ENCODE measurements at places on chromosomes 5 and 9.

DNA sequence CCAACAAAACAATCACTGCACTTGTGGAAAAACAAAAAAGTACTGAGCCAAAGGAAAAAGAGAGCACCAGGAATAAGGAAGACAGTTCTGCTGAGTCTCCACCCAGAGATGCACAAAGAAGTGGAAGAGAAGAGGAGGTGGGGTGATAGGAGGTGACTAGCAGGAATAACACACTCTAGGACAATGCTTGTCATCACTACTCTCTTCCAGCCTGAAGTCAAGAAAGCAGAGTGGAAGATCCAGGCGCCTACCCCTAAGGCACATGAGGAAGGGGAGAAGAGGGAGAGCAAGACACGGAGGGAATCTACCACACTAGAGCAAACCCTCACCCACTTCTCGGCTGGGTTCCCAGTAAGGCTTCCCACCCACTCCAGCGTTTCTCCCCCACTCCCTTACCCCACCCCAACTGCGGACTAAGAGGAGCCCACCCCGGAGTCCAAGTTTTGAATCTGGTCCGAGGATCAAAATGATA lies 1.7 kb downstream of the SLIT3 start:
- DNase-seq = no peak

DNA sequence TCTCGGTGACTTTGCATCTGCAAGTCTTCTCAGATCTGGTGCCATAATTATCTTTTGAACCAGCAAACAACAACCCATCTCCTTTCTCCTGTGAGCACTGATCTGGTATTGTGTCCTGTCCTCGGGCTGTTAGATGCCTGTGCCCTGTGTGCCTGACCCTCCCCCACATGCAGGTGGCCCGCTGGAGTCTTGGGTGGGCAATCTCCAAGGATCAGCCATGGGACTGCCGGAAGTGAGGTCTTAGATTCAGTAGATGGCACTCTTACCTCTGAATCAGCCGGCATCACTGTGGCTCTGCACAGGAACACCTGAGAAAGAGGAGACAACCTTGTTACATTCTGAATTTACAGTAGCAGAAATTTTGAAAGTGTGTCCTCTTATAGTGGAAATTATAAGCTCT lies 172.4 kb downstream of the IRX2 start:
- no peak for DNase-seq

- no peak for DNase-seq
Observed at GRCh38 chr5:142900927-142901326, 130.8 kb downstream of the ARHGAP26 start.

DNA sequence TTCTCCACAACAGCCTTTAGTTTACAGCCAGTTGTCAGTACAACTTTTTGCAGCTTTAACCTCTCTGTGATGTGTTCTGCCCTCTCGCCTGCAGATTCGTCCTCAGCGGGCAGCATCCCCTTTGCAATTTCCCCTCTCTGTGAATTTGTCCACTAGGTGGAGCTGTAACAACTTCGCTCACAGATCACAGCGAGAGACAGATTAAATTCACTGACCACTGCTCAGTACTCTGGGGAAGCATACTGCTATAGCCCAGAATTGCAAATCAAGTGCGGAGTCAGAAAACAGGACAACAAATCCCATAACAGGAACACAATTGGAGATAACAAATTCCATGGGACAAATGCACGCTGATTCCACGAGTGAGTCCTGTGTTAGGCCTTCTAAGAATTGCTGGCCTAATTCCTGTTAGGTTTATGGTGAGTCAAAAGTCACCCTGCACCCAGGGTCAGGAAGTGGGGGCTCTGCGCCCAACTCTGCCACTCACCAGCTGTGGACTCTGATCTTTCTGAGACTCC lies 2124.9 kb downstream of the MAT2B start:
- peak; percentile 54 for DNase-seq

DNA sequence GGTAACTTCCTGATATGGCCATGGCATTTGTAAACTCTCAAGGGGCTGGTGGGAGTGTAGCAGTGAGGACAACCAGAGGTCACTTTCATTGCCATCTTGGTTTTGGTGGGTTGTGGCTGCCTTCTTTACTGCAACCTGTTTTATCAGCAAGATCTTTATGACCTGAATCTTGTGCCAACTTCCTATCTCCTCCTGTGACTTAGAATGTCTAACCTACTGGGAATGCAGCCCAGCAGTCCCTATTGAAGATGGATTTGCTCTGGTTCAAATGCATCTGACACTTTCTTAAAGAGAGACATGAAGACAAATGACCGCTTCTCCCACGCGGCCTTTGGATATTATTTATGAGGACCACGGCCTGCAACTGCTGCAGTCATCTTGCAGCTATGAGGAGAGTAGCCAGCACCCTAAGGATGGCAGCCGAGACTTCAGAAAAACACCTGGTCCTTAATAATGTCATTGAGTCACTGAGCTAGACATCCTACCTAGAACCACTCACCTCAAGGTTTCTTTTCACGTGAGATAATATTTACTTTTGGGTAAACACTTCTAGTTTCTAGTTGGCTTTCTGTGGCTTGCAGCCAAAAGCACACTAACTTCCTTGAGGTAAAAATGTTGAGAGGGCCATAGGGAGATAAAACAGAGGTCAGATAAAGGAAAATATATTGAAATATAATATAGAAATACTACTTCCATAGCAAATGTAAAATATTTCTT lies 28.2 kb downstream of the CETN3 start:
- no peak for DNase-seq

GRCh38 chr9:126752376-126752775 lies 52.5 kb upstream of the ZBTB43 start:
- DNase-seq = no peak

- peak; percentile 36 for DNase-seq
Observed at GRCh38 chr5:108481355-108481931, 99.5 kb upstream of the FBXL17 start.

- no peak for DNase-seq
Observed at GRCh38 chr5:66518753-66519152, 77.4 kb upstream of the MAST4 start.

DNA sequence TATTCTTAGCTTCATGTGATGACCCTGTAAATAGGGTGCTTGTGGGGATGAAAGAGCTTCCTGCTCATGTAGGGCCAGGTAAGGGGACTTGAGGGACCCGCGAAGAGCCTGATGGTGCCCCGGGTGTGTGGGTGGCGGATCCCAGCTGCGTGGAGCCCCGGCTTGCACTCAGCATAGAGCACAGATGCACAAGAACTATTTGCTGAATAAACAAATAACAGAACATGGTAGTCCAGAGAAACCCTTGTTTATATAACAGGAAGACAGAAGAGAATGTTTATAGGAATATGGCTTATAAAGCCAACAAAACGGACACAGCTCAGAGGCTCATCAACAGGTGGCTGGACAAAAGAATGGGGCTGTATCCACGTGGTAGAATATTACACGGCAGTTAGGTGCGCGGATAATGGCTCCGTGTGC lies 106.9 kb upstream of the COL5A1 start:
- no peak for DNase-seq

GRCh38 chr5:8756498-8757084 lies 789.3 kb downstream of the SEMA5A start:
- peak; percentile 37 for DNase-seq

DNA sequence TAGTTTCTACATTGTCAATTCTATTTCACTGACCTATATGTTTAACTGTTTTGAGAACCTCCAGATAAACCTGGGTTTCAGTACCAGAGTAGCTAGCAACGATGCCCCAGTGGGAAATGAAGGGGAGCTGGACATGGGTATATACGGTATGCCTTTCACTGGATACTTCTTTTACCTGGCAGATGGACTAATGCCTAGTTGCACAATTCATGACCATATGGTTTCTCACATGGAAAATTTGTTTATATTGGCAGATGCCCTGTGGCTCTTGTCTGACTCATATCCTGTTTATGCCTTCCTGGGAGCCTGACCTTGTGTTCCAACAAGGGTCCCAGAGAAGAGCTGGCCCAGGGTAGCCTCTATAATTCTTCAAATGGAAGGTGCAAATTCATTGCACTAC lies 144.1 kb downstream of the MAT2B start:
- no peak for DNase-seq

- DNase-seq = no peak
Observed at GRCh38 chr9:99973455-99973854, 67.0 kb downstream of the STX17 start.

- DNase-seq = peak; percentile 42
Observed at GRCh38 chr9:114172981-114173833, 17.9 kb downstream of the COL27A1 start.

DNA sequence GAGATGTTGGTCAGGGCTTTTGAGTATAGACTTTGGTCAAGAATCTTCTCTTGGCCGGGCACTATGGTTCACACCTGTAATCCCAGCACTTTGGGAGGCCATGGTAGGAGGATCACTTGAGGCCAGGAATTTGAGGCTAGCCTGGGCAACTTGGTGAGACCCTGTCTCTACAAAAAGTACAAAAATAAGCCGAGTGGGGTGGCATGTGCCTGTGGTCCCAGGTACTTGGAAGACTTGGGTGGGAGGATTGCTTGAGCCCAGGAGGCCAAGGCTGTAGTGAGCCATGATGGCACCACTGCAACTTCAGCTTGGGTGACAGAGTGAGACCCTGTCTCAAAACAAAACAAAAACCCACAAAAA lies 57.5 kb downstream of the ACER2 start:
- DNase-seq = no peak

GRCh38 chr9:24487946-24488345 lies 57.8 kb downstream of the IZUMO3 start:
- DNase-seq = no peak

GRCh38 chr5:169011009-169011408 lies 289.9 kb downstream of the SLIT3 start:
- DNase-seq = no peak

Measured in ACHN (cell line).